HCEC 1CT (cell line): ENCODE measurements at places on chromosomes 1 and 21.

GRCh38 chr1:174713796-174714195, 266.0 kb downstream of the GPR52 start:
- DNase-seq, result no peak

DNA sequence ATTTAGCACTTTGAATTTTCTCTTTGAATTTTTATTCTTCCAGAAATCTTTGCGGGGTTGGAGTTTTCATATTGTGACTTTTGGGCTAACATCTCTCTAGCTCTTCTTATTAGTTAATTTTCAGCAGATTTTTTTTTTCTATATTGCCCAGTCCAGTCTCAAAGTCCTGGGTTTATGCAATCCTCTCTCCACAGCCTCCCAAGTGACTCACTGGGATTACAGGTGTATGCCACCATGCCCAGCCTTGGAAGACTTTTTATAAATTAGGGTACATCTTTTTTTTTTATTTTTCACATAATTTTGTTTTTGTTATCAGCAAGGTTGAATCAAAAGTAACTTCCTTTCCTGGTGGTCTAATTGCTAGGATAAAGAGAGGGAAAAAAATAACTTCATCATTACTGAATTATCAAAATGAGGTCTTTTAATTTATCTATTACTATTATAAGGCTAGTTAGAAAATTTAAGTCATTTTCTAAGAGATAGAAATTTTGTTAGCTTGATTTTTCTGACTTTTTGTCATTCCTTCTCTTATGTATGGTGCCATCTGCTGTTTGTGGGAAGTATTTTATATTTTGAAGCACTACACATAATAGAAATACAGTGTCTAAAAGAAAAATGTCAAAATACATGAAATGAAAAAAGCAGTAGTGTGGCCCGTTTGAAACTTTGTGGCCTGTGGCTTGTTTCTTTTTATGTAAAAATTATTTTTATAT, 273.4 kb upstream of the CACYBP start:
- DNase-seq, result peak; percentile 42

DNA sequence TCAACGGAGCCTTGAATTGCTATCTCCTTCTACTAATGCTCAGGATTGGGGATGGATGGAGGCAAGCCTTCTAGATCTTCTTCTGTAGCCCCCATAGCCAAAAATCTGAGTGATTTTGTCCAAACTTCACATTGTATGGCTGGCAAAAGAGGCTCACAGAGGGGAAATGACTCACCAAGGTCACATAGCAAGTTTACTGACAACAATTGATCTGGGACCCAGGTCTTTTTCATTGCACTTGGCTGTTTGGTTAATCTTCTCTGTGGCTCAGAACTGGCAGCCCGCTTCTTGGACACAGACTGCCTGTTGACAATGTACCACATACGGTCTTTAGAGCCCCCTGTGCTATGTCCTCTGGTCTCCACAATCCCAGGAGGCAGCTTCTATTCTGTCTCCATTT, 3.0 kb upstream of the LACTBL1 start:
- peak; percentile 36 for DNase-seq

DNA sequence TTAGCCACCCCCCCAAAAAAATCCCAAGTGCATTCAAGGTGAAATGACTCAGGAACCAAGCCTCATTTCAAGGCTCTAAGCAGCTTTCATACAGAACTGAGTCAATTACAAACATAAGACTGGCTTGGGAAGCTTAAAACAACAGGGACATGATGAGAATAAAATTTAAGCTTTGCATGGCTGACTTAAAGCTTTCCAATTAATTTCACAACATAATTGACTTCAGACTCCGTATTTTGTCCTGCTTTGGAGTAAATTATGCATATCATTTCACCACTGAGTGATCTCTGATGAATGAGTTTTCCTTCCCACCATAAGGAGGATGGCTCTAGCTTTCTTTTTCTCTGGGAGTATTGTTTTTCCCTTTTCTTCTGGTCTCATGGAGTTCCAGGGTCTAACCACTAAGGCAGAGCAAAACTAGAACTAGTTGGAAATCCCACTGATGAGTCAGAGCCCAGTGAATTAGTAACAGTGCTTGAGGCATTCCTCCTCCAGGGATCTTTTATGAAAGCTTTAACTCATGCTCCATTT, 72.8 kb downstream of the XCL2 start:
- peak; percentile 92 for DNase-seq

GRCh38 chr1:153058154-153058553, 842 bp upstream of the SPRR2A start:
- no peak for DNase-seq

GRCh38 chr1:9594471-9595155, 5.9 kb downstream of the TMEM201 start:
- DNase-seq, result no peak

DNA sequence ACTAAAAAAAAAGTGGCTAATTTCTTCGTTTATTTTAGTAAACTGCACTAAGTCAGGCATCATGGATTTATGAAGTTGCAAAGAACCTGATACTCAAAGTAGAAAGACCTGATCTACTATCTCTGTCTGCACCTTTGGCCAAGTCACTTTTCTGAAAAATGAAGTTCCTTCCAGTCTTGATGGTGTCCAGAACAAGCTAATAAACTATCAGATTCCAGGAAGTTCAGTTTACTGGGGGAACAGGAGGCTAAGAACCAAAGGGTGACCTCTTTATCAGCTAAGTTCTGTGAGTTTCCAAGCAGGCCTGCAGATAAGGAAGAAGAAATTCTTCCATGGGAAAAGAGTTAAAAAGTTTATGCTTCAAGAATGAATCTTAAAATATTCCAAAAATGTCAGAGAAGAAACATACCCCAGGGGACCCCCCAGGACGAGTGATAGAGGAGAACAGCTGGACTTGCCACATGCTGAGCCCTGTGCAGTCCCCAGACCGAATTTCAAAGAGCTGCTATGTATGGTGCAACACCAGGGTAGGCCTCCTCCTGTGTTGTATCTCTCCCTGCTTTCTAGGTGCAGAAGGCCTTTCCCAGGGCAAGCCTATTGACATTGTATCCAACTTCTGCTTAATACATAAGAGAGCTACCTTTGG, 72.8 kb upstream of the FGGY start:
- no peak for DNase-seq

GRCh38 chr1:205767248-205767647, 8.0 kb downstream of the RAB29 start:
- DNase-seq, result no peak

DNA sequence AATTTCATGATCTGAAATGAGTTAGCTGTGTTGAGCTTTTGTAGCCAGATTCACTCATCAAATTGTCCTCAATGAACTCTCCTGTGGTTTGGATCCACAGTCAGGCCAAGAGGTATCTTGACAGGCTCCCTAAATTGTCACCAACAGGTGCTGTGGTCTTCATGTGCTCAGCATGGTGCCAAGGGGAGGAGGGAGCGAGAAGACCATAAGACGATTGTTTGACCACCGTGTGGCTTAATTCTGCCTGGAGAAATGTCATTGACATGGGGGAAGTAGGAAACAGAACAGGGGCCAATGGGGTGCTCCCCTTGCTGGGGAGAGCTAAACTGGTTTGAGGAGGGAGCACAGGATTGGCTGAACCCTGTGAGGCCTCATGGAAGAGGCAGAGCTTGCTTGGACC, 219.3 kb downstream of the KCNJ6 start:
- no peak for DNase-seq

GRCh38 chr21:40047211-40047610, 180.0 kb downstream of the PCP4 start:
- DNase-seq, result no peak
